ENCODE measurements at places on chromosomes 1 and 21.

DNA sequence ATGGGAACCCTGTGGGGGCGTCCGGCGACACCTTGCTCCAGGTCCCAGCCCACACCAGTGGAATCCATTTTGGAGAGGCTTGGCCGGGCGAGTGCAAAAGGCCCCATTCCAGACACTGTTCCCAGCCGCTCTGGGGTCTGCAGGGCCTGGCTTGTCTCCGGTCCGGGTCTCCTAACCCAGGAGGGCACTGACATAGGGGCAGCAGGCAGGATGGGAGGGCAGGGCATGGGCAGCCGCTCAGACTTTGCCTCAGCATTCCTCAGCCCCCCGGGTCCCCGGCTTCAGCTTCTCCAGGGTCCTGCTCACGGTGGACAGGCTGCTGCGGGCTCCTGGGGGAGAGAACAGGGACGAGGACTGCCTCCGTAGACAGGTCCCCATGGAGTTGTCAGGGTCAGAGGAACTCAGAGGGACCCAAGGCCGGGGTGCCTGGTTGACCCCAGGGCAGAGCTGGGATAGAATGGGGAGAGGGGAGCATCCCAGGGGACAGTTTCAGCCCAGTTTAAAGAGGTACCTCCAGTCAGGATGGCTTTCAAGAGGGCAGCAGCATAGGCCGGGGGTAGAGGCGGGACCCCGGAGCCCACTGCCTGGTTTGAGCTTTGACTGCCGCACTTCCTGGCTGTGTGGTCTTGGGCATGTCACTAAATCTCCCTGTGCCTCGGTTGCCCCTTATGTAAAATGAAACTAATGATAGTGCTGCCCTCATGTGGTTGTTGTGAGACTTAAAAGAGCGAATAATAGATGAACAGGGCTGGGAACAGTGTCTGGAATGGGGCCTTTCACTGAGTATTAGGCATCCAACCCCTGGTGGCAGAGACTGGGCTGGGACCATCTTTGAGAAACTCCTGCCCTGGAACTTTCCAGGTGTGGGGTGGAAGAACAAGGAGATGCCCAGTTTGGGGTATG, 3.7 kb downstream of the KNCN start:
- DNase-seq = no peak

DNA sequence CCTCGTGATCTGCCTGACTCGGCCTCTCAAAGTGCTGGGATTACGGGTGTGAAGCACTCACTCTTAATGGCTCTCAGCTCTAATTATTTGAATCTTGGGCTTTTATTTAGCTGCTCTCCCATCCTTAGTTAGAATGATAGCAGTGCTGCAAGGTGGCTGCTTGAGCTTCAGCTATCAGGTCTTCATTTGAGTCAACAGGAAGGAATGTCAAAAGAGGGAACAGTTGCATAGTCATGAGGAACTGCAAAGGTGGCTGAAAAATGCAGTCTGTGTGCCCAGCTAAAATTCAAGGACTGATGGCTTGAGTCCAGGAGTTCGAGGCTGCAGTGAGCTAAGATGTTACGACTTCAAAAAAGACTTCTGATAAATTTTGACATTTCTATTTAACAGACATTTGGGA, 55.6 kb downstream of the UCK2 start:
- DNase-seq = no peak

GRCh38 chr1:64624808-64625207, 120.1 kb upstream of the RAVER2 start:
- DNase-seq = no peak

DNA sequence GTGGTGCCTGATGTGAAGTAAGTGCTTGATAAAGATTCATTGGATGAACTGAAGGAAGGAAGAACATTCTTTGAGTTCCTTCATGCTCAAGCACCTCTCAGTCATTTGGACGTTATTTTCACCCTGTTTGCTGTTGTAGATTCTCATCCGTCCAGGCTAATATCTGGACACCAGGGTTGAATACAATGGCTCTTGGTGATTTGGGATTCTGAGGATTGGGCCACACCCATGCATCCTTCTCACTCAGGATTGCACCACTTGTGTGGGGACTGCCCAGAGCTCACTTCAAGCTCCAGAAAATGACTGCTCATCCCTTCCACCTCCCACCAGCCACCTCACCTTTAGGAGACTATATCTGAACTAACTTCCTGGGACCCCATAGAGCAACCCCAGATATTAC, 117.1 kb upstream of the IPO9 start:
- no peak for DNase-seq

DNA sequence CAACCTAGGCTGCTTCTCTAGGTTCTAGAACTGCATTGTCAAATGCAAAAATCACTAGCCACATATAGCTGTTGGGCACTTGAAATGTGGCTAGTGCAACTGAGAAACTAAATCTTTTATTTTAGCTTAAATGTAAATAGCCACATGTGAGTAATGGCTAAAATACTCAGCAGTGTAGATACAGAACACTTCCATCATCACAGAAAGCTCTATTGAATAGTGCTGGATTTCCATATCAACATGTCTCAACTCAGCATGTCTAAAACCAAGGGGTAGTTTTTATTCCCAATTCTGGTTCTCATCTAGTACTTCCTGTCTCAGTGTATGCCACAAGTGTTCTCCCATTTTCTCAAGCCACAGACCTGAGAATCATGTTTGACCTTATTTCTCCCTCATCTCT, 7.5 kb upstream of the TP53BP2 start:
- no peak for DNase-seq
